ENCODE measurements at places on chromosomes 3 and 15.
A peak's percentile ranks its signal among the peaks of the same experiment; 100 is the strongest.

DNA sequence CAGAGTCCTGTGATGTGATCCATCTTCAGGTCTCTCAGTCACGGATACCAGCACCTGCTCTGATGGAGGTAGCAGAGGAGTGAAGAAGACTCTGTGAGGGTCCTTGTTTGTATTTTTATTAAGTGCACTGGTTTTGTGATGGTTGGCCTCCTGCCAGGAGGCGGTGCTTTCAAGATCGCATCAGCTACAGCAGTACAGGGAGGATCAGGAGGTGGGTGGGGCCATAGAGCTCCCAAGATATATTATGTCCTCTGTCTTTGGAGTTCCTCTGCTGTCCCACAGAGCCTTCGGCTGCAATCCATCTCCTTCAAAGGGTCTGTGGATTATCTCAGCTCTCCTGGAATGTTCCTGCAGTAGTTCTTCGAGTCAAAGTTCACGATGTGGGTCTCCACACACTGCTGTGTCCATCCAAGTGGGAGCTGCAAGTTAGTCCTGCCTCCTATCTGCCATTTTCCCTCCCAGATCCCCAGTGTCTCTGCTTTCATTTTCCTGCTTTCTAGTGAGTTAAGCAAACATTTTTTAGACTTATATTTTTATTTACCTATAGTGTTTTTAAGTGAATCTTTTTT is 54.7 kb downstream of the TM2D3 start:
- no peak for DNase-seq

GRCh38 chr15:68416158-68416535 is 15.8 kb downstream of the ITGA11 start:
- DNase-seq, result no peak

GRCh38 chr3:120587332-120587975 is 8.7 kb upstream of the NDUFB4 start:
- no peak for DNase-seq

GRCh38 chr15:84804005-84804900 is 12.9 kb upstream of the ALPK3 start:
- no peak for DNase-seq

DNA sequence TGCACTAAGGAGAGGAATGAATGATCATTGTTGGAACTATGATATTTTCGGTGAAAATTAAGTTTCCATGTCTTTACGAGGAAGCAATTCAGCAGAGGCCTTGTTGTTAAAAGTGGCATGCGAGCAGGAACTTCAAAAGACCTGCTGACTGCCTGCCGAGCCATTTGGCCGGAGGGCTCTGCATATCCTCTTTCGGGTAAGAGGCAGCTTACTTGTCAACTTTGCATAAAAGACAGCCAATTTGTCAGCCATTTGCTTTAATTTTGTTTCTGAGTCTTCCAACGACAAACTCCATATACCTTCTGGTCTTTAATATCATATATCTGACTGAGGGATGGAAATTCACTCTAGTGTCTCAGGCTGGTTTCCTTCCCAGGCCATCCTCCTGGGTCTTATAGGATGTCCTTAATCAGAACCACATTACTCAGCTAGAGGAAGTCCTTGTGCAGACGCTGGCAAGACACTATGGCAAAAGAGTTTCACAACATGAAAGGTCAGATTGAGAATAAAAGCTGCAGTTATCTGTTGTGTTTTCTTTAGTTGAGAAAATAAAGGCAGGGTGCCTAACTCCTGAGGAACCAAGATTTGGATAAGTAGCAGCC is 128.7 kb upstream of the WNT5A start:
- DNase-seq, result peak; percentile 69

GRCh38 chr15:79265987-79266579 is 16.4 kb upstream of the ANKRD34C start:
- DNase-seq, result peak; percentile 30

DNA sequence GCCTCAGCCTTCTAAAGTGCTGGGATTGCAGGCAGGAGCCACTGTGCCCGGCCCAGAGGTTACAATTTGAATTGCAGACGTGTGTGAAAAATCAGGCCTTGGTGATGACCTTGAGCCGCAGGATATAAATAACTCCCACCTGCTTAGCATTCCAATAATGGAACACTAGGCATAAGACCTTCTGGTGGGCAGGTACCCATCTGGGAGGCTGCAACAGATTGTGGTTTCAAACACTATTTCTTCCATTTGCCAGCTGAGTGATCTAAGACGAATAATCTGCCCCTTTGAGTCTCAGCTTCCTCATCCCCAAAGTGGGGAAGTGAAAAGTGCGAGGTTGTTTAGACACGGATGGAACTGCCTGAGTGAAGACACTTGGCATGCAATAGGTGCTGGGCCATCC is 47.7 kb upstream of the HERC1 start:
- DNase-seq, result no peak

- DNase-seq, result no peak
These were observed 135.6 kb downstream of the ALCAM start for GRCh38 chr3:105502333-105502732.

GRCh38 chr3:74642876-74643275 is 28.4 kb upstream of the CNTN3 start:
- no peak for DNase-seq
